ENCODE measurements at places on chromosomes 7 and 10.

DNA sequence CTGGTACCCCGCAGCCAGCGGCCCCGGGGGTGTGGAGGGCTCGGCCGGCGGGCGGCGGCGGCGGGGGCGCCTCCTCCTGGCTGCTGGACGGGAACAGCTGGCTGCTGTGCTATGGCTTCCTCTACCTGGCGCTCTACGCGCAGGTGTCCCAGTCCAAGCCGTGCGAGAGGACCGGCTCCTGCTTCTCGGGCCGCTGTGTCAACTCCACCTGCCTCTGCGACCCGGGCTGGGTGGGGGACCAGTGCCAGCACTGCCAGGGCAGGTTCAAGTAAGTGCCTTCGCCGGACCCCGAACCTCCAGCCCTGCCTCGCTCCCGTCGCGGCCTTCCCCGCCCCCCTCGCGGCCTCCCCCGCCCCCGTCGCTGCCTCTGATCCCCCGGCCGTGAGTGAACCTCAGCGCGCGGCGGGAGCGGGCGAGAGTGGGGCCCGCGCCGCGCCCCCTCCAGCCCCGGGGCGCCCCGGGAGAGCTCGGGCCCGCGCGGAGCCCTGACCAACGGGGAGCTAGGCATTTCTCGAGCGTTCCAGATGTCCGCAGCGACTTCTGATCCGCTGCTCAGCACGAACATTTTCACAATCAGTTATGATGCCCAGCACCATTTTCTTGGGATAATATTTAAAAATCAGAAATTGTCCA is 727 bp downstream of the ATRNL1 start:
- DNase-seq, result no peak

GRCh38 chr7:7595451-7595850 is 28.8 kb downstream of the MIOS start:
- DNase-seq, result no peak

DNA sequence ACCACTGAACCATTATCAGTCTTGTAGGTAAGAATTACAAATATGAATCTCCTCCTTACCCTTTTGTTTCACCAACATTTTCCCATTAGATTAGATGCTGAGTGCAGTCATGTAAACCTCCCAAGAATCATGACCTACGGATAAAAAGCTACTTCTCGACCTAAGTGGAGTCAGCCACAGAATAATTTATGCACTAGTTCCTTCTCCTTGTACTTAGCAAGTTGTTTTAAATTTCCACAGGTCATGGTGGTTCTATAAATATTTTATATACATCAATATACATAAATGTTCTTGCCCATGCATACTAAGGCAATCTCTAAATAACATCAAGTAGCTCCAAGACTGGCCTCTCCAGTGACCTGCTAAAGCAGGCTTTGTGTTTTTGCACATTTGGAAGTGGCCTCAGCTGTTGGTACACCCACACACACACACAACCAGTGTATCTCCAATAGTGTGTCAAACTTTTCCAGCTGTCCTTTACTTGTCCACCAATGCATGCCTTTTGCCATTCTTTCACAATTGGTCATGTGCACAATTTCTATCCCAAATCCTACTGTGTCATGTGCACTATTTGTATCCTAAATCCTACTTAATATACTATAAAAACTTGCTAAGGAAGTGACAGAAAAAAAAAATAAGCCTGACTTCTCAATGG is 21.5 kb downstream of the LMOD2 start:
- DNase-seq, result no peak

DNA sequence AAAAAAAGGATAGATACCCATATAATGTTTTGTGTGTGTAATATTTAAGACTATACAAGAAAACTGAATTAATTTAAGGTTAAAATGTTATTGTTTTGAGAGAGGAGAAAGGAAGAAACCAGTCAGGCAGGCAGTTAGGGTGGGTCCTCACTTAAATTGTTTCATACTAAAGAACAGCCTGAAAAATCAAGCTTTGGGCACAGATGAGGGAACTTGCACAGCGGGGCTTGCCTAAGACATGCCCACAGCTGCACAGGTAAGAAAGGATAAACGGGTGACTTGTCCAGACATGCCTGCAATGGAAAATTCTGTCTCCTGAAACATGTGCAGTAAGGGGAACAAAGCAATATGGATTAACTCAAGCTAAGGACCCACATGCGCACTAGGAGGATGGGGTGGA is 158.4 kb downstream of the BBS9 start:
- DNase-seq, result no peak

GRCh38 chr10:32938554-32939061 is 19.4 kb downstream of the ITGB1 start:
- DNase-seq, result peak; percentile 18

- no peak for DNase-seq
Measured at GRCh38 chr10:25934621-25935139, 651 bp downstream of the MYO3A start.

GRCh38 chr7:22932896-22933295 is 81.0 kb downstream of the HYCC1 start:
- no peak for DNase-seq

- no peak for DNase-seq
Measured at GRCh38 chr10:70312972-70313371, 29.2 kb upstream of the NPFFR1 start.

GRCh38 chr10:88582806-88583583 is at the start of gene RNLS:
Gene RNLS (minus strand): TSS chr10:88583318.
- DNase-seq, result peak; percentile 35

DNA sequence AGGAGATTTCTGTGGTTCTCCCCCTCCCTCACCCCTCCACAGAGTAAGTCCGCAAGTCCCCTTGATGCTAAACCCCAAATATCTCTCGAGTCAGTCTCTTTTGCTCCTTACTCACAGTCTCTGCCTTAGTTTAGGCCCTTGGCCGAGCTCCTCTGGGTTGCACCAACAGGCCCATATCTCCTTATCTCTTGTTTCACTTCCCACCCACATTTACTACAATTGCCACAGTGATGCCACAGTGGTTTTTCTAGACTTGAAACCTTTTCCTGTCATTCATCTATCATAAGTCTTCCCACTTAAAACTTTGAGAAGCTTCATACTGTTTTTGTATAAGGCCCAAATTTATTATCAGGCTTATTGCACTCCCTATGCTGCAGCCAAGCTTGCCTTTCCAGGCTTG is 23.4 kb upstream of the NME8 start:
- no peak for DNase-seq

DNA sequence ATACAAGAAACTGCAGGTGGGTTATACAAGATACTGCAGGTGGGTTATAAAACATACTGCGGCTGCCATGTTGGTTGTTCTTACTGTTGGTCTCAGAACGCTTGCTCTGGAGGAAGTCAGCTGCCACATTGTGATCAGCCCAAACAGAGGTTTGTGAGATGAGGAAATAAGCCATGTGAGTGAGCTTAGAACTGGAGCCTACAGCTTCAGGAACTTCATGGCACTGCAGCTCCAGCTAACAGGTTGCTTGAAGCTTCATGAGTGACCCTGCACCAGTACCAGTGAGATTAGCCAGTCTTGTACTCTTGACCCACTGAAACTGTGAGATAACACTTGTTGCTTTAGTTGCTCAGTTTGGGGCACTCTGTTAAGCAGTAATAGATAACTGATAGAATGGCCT is 74.5 kb upstream of the PRKCQ start:
- DNase-seq, result peak; percentile 26

DNA sequence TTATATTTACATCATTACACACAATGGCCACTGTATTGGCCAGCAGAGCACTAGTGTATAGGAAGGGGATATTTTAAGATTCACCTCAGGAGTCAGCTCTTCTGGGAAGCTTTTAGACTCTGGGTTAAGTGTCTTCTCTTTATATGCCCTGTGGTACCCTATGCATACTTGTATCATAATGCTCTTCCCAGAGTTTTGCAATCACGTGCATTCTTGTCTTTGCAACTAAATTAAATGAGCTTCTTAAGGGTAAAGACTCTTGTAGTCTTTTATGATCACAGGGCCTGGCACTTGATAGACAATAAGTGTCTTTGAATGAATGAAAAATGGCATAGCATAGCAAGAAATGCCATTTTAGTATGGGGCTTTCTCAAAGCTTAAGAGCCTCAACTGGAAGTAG is 35.4 kb upstream of the ARMS2 start:
- DNase-seq, result no peak

- no peak for DNase-seq
Measured at GRCh38 chr7:127713758-127714157, 61.8 kb downstream of the SND1 start.

GRCh38 chr7:45147858-45148652 is 9.5 kb upstream of the RAMP3 start:
- no peak for DNase-seq

GRCh38 chr10:35535136-35535535 is 70.0 kb upstream of the GJD4 start:
- no peak for DNase-seq

DNA sequence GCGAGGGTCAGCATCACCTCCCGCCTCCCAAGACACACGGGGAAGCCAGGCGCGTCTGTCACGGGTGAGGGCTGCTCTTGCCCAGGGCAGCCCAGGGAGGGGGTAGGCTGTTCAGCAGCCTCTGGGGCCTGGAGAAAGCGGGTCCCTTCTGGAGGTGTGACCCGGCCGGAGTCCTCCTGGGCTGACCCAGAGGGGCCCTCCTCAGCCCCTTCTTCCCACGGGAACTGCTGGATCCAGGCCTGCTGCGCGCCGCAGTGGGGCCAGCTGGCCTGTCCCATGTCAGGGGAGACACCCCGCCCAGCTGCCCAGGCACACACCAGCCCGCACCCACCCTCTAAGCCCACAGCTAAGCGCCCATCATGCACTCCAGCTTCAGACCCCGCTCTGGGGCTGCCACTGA is 41.8 kb downstream of the INSIG1 start:
- DNase-seq, result no peak

GRCh38 chr10:106158241-106158640 is 1006.3 kb downstream of the SORCS1 start:
- DNase-seq, result no peak

DNA sequence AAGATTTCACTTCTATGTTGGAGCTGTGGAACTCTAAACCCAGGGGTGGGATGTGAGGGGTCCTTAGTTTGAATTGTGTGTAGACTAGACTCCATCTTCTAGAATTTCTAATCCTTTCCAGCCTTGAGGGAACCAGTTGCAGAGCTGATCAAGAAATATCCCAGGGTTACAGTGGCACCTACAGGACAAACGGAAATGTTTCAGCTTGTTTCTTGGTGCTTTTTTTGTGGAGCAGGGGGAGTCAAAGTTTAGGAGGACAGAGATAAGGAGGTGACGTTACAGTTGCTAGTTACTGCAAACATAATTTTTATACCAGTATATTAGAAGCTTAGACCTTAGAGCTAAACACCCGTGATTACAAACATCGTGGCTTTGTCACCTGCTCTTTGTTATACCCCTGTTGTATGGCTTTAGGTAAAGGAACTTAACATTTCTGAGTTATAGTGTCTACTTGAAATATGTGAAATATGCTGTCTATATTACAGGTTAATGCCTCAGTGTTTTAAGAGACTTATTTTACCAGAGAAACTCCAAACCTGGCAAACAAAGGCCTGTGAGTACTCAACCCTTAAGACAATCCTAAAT is 84.5 kb upstream of the DYNC1I1 start:
- DNase-seq, result no peak

DNA sequence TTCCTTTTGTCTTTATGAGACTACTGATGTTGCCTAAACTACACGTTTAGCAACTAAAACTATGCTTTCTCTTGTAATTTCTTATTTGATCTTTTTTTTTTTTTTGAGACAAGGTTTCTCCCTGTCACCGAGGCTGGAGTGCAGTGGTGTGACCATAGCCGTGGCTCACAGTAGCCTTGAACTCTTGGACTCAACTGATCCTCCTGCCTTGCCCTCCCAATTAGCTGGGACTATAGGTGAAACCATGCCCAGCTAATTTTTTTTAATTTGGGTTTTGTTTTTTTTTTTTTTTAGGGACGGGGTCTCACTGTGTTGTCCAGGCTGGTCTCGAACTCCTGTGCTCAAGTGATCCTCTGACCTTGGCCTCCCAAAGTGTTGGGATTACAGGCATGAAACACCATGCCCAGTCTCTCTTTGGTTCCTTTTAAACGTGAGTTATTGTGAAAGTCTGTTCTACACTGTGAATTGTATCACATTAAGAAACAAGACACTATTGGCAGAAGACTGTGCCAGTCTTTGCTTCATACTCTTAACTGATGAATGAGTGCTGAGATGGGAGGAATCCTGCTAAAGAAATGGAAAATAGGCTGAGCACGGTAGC is 6.4 kb downstream of the TMEM248 start:
- DNase-seq, result no peak

- DNase-seq, result no peak
Measured at GRCh38 chr7:100888291-100888987, 1.1 kb downstream of the UFSP1 start.

DNA sequence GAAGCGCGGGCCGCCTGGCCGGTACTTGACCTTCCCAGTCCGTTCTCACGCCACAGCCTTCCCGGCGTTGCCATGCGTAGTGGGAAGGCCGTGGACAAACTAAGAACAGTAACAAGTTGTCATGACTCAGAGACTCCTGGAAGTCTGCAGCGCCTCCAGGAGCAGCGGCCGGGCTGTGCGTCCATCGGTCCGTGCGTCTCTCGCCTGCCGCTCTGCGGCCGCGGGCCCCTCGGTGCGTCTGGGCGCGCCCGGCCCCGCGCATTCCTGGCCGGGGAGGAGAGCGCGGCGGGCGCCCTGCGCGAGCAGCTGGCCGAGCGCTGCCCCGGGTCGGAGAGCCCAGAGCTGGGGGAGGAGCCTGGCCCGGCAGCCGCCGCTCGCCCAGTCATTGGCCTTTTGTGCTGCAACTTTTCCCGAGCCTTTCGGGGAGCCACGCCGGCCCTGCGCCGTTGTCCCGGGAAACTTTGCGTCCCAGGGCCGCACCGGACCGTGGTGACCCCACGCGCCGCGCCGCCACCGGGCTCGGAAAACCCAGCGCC is 123.7 kb downstream of the TACC2 start:
- DNase-seq, result no peak

- no peak for DNase-seq
Measured at GRCh38 chr10:7218968-7219367, 191.9 kb downstream of the SFMBT2 start.

GRCh38 chr7:30278849-30279652 is 5.3 kb upstream of the ZNRF2 start:
- DNase-seq, result no peak

GRCh38 chr10:70542565-70542938 is 60.0 kb downstream of the PRF1 start:
- no peak for DNase-seq

DNA sequence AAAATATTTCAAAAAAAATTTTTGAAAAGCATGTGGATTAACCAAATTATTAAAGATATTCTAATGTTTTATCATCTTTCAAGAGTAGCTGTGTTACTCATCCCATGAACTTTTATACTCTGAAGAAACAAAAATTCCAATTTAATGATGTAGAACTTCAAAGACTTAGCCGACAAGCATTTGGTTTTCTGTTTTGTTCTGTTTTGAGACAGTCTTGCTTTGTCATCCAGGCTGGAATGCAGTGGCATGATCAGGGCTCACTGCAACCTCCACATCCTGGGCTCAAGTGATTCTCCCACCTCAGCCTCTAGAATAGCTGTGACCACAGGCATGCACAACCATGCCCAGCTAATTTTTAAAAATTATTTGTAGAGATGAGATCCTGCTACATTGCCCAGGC is 17.8 kb upstream of the LCOR start:
- DNase-seq, result no peak

Measured in HL-60 (cell line).